ENCODE measurements at places on chromosomes 1 and 21.

GRCh38 chr1:54922921-54923421 lies 36.0 kb upstream of the DHCR24 start:
- DNase-seq, result no peak

DNA sequence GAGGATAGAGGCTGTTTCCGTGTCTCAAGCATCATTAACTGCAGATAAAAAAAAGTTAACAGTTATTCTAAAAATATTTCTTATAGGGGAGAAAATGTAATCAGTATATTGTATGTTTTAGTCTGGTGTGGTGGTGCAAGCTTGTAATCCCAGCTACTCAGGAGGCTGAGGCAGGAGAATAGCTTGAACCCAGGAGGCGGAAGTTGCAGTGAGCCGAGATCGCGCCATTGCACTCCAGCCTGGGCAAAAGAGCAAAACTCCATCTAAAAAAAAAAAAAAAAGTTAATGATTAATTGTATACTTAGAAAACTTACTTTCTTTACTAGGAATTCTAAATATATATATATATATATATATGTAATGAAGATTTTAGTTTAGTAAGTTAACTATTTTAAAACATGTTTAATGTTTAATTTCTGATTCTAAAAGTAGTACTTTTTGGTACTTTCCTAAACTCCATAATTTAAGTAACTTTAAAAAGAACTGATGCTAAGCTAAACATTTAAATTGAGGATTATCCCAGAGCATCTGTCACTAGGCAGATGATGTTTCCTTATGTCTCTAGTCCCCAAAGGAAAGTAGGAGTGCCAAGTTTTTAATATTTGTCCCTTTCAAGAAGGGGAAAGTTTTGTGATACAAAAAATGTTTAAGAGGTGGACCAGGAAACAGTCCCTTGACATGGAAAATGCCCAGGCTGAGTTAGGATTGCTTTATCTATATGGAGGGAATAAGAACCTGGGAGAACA lies 66.3 kb downstream of the DYRK1A start:
- DNase-seq, result no peak

DNA sequence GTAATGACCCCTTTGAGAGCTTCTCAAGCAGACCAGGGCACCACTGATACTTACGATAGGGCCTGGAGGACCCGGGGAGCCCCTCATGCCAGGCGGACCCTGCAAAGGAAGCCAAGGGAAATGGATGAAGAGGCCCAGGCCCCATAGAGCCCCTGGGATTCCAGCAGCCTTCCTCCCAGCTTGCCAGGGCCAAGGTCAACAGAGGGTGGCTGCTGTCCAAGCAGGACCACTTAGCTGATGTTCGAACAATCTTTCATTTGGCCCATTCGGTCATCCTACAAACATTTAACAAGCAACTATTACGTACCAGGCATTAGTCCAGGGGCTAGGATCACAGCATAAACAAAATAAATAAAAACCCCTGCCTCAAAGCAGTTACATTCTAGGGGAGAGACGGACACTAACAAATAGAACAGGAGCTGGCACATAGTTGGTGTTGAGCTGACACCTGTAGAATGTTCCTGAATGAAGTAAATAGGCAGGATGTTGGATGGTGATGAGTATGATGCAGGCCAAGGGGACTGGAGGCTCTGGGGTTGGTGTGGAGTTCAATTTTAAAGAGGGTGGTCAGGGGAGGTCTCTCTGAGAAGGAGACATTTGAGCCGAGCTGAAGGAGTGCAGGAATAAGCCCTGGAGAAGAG lies 27.0 kb upstream of the PEF1 start:
- DNase-seq, result no peak

DNA sequence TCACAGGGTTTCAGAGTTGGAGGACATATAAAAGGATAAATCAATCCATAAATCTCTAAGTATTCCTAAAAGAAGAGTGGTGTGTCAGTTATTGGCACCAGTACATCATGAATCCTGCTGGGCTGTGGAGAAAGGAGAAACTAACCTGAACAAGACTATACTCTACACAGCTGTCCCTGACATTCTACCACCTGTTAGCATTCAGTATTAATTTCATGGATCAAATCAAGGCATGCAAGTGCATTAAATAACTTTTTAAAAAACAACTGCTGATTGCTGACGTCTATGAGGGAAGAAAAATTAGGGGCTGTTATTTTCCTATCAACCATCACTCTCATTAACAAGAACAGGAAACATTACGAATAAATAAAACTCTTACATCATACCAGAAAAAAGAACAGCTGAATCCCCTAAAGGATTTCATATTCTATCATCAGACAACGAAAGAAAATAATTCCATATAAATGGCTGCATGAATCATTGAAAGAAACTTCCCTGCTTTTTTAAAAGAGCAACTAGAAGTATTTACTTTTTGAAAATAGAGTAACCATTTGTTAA lies 121.7 kb downstream of the ATF6 start:
- DNase-seq, result no peak

DNA sequence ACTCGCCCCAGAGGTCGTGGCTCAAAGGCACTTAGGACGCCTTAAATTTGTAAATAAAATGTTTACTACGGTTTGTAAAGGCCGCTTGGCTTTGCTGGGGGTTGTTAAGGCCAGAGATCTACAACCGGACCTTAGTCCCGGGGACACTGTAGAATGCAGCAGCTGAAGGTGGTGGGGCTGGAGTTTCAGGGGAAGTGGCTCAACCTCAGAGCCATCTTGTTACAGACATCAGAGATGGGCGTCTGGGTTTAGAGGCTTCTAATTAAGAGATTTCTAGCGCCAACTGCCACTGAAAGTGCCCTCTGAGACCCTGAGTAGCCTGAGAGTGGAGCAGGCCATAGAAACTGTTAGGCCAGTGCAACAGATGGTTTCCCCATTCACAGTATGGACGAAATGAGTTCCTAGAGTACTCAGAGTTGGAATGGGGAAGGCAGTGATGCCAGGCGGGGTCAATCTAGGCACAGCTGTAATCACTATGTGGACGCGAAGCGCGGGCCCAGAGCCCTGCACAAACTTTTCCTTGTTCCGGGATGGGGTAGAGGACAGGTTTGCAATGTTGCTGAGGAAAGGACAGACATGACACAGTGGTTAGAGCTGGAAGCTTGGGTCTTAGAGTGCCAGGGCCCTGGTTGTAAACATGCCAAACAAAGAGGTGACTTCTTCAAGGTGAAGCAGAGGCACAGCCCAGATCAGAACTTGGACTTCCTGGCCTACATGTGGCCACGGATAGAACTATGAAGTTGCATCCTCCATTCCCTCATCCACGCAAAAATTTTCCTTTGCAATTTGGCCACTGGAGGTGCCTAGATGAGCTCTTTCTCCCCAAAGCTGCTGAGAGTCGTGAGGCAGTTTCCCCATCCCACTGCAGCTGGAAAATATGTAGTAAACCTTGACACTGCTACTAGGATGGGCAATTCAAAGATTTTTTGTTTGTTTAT lies 6.0 kb downstream of the HLX start:
- DNase-seq, result no peak

DNA sequence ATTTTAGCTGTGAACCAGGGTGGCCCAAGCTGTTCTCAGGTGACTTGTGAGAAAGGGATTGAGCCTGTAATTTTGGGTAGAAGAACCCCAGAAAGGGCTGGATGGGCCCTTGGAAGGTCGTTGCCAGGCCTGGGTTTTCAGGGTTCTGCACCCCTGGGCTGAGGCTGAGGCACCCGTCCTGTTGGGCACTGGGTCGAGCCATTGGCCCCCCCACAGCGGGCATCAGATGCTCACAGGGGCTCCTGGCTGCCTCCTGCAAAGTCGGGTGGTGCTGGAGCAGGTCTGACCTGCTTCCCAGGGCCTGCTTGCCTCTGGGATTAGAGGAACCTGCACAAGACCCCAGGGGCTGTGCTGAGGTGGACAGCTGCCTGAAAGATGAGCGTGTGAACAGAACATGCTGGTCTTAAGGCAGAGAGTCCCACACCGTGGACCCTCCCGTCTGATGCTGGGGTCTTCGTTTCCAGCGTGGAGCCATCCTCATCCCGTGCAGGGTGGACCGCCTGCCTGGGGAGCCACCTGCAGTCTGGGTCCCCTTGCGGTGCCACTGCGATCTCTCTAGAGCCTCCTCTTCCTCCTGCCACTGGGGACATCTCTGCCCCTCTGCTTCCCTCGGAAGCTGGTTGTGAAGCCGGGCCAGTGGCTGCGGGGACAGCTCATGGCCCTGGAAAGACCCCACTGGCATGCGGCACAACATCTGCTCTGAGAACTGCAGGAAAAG lies 1.7 kb upstream of the TRPM2 start:
- DNase-seq, result no peak

DNA sequence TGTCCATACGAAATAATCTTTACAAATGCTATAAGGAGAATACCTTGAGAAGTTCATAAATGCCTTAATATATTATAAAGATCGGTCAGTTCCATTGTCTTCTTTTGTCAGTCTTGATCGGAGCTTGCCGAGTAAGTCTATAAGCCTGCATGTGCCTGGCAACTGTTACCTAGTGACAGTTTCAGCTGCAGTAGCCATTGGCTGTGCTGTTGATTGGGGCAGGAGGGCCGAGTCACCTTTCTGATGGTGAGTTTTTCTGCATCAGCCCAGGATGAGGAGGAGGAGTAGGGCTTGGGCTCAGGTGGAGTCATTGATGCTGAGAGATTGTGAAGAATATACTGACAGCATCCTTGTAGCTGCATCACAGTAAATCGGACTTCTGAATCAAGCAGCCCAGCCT lies 1.9 kb upstream of the GPR52 start:
- DNase-seq, result no peak

DNA sequence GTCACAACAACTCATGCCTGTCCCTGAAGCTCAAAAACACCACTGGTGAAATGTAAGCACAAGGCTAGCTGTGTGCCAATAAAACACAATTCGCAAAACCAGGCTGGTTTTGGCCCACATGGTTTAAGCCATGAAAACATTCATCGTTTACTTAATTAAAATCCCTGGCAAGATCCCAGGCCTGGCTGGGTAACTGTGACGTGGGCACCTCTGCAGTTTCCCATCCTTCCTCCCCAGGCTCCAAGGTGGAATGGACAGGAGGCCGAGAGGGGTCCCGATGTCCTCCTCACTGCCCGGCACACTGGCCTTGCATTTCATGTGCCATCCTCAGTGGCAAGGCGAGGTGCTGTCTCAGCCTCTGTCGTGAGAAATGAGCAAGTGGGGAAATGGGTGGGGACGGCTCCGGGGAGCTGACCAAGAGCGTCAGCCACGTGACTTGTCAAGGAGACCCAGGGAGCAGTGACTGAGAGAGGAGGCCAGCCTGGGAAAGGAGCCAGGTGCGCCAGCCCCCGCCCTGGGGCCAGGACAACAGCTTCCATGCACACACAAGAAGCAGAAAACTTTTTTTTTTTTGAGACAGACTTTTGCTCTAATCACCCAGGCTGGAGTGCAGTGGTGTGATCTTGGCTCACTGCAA lies 153.1 kb upstream of the RAB4A start:
- no peak for DNase-seq

DNA sequence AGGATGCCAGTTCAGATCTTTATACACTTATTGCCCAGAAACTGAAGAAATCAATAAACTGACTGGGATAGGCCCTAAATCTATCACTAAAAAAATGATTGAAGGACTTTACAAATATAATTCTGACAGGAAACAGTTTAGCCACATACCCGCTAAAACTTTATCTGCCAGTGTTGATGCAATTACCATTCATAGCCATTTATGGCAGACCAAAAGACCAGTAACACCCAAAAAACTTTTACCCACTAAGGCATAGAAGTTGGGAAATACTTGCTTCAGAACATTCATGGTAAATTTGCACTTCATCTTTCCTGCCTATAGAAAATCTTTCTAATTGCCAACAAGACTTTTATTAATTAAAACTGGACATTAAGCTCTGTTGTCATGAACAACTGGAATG lies 15.0 kb upstream of the GPR25 start:
- DNase-seq, result no peak
